ENCODE measurements at places on chromosomes 5 and 9.
A peak's percentile ranks its signal among the peaks of the same experiment; 100 is the strongest.

DNA sequence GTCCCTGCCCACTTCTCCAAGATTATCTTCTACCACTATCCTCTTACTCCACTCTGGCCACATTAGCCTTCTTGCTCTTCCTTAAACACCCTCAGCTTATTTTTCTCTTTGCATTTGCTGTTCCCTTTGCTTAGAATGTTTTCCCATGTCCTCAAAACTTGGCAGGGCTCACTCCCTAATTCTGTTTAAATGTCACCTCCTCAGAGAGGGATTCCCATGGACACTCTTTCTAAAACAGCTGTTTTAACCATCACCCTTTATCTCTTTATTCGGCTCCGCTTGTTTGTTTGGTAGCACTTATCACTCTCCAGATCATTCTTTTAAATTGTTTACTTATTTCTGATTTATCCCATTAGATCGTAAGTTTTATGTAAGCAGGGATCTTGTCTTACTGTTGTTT lies 278.5 kb downstream of the CWC27 start:
- DNase-seq, result no peak

DNA sequence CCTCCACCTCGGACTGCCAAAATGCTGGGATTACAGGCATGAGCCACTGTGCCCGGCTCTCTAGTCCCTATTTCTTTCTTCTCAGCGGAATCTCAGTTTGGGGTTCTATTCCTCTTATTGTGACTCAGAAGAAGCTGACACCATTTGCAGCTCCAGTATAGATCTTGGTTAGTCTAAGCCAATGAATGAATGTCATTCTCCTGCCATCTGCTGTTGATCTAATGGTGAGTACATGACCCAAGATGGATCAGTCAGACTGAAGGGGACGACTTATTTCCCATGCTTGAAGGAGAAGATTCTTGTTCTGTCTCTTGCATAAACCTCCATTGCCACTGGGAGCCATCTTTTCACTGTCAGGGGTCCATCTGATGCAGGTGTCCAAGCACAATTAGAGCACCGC lies 76.0 kb upstream of the KLF9 start:
- DNase-seq, result no peak

DNA sequence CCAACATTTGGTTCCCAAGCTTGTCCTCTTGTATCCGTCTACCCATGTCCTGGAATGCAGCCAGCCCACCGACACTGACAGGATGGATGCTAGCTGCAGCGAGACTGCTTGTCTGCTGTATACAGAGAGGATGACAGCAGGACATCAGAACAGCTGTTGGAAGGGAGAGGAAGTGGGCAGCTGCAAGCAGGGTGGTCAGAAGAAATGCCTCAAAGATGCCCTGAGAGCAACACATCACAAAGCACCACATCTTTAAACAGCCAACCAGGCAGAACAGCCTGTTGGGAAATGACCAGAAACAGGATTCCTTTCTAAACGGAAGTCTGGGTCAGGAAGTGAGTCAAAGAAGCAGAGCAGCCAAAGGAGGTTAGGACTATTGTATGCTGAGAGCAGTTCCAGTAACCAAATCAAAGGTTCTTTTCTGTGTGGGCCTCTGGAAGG lies 219.1 kb downstream of the NDUFS4 start:
- DNase-seq, result no peak

DNA sequence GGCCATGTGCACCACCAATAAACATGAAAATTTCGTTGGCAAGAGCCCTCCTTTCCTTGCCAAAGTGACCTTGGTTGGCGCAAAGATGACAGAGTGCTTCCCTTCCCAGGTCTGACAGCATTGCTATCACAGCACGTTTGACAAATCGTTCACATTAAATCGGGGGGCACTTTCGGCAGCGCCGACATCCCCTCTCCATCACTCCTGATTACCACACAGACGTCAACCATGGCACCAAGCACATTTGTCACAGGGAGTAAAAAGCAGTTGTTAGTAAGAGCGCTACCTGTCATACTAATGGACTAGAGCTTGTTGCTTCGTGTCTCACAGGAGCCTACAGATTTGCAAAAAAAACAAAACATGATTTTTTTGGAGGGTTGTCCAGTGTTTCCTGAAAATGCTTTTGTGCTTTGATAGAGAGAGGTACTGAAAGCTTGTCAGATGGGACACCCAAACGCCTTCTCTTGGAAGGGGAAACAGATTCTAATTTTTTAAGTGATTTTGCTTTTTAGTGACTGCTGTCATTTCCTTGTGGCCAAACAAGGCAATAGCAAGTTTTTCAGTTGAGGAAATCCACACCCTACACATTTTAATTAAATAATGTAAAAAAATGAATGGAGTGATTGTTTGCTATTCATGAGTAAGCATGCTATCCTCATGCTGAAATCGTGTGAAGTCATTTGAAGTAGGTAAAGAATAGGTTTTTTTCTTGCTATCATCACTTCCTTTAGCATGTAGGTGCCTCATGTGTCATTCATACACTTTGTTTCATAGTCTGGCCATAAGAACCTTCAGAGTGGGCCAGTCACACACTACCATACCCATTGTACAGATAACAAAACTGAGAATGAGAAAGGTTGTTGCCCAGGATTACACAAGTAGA lies 682.8 kb upstream of the WWC1 start:
- DNase-seq, result no peak

DNA sequence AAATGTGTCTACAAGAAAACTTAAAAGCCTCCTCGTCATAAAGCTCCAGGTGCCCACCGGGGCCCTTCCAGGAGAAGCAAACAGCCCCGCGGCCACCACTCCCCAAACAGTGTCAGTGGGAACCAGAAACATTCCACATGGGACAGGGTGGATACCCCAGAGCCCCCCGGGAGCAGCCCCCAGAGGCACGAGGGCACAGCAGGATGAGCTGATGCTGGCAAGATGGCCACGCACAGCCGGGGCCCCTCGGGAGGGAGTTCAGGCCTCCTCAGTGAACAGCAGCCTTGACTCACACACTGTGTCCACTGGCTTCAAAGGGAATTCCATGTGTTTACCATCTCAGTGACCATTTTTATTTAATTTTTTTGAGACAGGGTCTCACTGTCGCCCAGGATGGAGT lies 10.5 kb downstream of the EXD3 start:
- no peak for DNase-seq

DNA sequence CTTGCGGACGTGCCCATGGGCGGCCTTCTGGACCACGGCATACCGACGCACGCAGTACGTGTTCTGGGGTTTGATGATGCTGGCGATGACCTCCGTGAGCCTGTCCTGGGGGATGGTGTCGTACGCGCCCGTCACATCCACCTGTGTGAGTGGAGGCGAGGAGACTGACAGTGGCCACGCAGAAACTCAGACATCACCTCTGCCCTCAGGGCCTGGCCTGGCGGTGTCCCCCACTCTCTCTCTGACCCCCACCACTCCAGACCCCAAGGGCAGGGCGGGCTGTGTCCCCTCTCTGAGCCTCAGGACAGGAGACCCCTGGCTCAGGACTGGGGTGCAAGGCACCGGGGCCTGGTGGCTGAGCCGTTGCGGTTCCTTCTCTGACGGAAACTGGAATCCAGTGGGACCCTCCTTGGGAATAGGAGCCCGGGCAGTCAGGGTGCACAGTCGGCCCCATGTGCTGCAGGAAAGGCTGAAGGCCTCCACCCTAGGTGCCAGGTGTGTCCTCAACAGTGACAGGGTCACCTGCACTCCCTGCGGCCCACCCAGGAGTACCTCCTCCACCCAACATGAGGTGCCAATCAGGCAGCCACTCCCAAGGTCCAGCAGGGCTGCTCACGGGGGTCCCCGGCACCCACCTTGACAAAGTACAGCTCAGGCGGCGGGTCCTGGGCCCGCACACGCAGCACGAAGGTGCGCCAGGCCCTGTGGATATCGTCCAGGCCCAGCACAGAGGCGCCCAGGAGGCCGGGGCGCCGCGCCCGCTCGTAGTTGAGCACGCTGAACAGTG lies 16.0 kb downstream of the TERT start:
- no peak for DNase-seq

- DNase-seq, result no peak
Measured at GRCh38 chr5:1732238-1732941, 67.2 kb downstream of the MRPL36 start.

- DNase-seq, result no peak
Measured at GRCh38 chr9:72586388-72587130, 65.2 kb downstream of the TMC1 start.

- no peak for DNase-seq
Measured at GRCh38 chr5:31416547-31416946, 115.3 kb downstream of the DROSHA start.

DNA sequence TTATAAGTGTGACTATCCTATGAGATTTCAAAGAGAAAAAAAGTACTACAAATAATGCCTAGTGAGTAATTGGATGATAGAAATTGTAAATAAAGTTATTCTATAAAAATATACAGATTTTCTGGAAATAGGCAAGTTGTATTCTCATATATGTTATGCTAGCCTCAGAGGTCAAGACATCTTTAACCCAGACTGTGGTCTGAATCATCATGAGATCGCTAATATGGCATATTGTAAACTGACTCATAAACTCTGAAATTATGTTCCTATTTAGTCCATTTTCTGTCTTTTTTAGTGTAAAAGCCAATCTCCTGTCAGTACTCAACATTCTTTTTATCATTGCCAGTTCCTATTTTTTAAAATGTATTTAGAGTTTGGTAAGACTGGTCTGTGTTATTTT lies 14.2 kb downstream of the LOX start:
- no peak for DNase-seq

- DNase-seq, result no peak
Measured at GRCh38 chr9:112322701-112323377, 10.6 kb downstream of the PTBP3 start.

GRCh38 chr9:92882276-92882675 lies 4.4 kb upstream of the ZNF484 start:
- no peak for DNase-seq

DNA sequence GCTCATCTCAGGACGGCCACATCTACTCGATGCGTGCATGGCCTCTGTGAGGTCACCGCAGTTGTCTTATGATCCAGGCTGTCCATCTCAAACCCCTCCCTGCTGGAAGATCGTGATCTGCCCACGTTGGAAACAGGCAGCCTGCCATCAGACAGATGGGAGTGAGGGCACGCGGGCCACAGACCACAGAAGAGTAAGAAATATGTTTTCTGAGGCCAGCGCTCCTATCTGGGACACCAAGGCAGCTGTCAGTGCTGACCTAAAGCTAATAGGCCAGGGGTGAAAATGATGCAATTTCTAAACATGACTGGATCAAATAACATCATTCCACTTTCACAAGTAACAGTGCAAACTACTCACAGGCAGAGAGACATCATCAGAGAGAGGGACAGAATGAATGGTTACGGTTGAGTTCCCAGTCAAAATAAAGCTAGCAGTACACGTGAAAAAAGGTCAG lies 57.1 kb upstream of the CER1 start:
- DNase-seq, result no peak

DNA sequence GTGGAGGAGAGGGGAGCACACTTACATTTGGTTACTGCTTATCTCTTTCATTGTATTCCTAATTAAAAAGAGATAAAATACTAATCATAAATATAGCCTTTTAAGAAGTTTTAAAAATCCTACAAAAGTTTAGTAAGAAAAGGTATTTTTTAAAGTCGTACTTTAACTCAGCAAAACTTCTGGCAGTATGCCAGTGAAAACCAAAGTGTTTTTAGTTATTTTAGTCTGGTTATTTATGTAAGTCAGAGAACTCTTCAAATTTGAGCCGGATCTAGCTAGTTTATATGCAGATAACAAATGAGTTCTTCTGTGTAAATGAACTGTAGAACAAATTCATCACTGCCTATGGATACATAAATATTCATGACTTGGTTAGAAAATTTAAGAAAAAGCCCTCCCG lies 36.5 kb upstream of the ANKDD1B start:
- no peak for DNase-seq

DNA sequence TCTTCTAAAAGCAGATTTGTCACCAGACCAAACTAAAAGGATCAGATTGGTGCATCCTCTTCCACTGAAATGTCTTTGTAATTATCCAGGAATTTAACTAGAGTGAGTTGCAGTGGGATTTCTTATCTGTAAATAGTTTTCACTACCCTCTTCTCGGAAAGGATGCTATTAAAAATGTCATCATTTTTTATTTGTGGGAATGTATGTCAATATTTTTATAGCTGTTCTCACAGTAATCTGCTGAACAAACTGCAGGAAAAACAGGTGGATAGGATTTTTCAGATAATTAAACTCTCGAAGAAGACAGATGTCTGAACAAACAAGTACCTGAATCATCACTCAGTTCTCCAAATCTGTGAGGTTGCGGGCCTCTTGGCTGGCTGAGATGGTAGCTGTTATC lies 62.7 kb downstream of the RAB14 start:
- no peak for DNase-seq

DNA sequence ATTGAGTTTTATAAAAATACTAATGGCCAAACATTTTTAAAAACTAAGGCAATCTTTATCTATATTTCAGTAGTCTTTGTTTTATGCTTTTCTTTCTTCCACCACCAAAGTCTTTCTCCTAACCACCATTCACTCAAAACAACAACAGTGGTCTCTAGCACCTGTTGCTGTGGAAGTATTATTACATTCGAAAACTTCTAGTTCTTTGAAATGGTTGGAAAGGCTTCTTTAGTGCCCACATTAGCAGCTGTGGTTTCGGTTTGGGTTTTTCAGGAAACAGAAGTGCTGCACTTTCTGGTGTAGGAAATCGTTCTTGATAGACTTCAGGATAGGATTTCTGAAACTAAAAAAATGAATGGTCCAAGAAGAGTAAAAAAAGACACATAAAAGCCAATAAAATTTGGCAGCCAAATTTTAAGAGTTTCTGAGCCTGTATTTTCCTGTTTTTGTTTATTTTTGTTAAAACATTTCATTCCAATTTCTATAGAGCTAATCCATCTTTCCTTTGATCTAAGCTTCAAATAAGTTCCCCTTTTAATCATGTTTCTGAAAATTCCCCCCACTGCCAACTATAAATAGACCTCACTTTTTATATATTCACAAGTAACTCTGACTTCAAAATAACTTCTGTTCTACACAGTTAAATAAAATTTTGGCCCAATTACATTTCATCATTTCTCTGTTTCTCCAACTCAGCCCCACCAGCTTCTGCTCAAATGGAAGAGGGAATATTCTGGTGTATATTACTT lies 102.2 kb downstream of the DEPDC1B start:
- DNase-seq, result no peak

- no peak for DNase-seq
Measured at GRCh38 chr9:114174876-114175771, 19.8 kb downstream of the COL27A1 start.

- no peak for DNase-seq
Measured at GRCh38 chr9:81772144-81772543, 82.8 kb upstream of the TLE1 start.

- DNase-seq, result no peak
Measured at GRCh38 chr5:10674096-10674495, 86.9 kb downstream of the DAP start.

DNA sequence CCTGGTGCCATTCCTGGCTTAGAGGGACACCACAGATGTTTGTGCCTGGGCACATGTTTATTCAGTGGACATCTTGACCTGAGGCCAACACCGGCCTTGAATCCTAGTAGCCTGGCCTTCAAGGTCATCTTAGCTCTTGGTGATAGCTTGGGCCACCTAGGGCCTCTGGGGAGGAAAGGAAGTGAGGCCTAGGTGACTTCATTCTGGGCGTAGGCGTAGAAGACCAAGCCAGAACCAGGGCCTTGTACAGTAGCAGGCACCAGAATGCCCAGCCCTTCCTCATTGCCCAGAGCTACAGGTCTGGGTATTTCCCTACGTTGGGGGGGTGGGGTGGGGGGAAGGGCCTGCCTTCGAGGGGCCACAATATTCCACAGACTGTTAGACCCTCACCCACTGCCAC lies 33.8 kb downstream of the WNK2 start:
- DNase-seq, result peak; percentile 59

Measured in pancreas (tissue), 10 donors.